ENCODE measurements at places on chromosomes 6 and 20.

- no peak for DNase-seq
Measured at GRCh38 chr20:44410583-44411019, 55.1 kb downstream of the HNF4A start.

DNA sequence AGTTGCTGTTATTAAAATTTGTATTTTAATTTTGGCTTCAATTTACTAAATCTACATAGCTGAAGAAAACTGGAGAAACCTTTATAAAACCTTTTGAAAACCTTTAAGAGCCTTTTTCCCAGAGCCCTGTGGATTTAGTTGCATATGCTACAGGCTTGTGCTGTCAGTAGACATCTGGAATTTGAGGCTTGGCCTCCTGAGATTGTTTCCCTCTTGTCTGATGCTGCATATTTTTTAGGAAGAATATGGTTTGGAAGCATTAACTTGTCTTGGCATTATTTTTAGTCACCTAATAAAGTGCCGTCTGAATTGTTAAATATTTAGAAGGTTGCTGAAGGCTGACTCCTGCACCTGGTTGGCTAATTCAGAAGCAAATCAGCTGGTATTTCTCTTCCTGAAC lies 369.4 kb downstream of the UTRN start:
- no peak for DNase-seq

DNA sequence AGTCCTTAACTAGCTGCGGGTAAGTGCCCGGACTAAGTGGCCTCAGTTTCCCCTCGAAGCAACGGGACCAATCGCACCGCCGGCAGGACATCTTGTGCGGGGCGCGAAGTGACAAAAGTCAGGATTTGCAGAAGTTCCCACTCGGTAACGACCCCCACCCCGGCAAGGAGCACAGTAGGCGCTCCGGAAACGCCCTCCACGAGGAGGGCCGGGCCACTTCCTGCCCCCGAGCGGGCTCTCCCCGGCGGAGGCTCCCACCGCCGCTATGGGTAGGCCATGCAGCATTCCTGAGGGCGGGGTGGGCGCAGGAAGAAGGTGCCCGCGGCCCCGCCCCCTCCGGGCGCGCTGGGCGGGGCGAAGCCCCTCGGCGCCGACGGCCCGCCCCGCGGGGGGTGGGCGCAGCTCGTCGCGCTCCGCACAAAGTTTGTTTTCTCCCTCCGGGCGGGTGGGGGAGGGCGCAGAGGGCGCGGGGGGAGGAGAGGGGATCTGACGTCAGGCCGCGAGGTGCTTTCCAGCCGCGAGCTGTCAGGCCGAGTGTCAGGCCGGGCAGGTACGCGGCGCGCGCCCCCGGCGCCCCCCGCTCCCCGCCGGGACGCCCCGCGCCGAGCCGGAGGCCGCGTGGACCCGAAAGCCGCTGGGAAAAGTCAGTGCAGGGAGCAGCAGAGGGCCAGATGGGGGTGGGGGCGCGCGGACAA lies at the start of gene TGIF2:
TGIF2 (plus strand) TSS at position 495 of the 695 bp plus-strand sequence. CDS start 5,178 bp downstream, outside the sequence.
- peak; percentile 80 for DNase-seq

DNA sequence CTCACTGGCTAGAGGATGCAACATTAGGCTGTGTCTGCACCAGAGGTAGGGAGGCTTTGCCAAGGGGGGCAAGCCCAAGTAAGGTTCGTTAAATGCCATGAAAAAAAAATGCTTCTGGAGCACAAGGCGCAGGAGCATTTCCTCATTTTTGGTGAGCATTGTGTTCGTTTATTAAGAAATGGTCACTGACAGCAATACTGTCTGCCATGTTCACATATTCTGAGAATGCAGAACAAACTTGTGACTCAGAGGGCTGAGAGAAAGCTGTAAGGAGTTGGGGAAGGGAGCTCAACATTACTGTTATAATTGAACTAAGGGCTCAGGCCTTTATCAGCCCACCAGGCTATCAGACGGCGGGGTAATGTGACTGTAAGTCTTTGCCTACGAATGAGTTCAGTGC lies 465.4 kb upstream of the BTBD3 start:
- no peak for DNase-seq

DNA sequence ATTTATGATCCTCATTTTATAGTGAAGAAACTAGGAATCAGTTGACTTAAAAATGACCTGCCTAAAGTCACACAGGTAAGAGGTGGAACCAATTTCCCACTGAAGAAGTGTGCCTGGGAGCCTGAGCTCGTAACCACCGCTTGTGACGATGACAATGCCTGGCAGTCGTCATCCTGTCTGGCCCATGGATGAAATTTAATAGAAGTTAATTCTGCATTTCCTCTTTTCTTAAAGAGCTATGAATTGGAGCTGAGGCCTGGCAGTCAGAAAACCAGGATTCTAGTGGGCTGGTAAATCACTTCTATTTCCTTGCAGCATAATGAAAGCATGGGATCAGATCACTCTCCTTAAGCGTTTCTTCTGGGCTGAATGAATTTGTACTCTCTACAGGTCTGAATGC lies 200.0 kb upstream of the SGK1 start:
- no peak for DNase-seq

- no peak for DNase-seq
Measured at GRCh38 chr6:117592983-117593759, 9.1 kb downstream of the GOPC start.

DNA sequence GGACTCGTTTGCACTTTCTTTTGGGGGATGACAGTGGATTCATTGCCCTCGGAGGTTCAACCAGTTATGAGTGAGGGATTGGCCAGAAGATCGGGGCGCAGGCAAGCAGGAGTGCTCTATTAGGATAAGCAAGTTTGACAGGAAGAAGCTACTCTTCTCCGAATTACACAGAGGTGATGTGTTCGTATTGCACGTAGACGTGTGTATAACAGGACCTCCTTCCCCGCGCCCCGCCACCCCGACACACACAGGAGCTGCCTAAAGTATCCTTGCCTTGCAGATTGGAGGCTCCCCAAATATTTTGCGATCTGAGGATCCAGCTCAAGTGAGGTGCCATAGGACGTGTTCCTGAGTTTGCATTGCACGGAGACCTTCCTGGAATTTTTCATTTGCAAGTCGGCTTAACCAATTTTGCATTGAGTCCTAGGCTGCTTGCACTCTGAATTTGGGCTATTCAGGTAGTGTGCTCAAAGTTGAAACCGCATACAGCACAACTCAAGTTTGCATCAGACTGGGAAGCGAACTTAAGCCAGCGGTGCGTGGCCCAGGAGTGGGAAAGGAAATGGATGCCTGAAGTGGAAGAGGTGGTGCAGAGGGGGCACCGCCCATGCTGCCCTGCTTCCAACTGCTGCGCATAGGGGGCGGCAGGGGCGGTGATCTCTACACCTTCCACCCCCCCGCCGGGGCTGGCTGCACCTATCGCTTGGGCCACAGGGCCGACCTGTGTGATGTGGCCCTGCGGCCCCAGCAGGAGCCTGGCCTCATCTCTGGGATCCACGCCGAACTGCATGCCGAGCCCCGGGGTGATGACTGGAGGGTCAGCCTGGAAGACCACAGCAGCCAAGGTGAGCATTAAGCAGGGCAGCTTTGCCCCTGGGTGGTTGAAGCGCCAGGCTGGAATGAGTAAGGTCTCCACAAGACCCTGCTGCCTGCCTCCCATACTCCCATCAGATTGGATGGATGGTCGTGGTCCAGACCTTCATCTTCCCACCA lies 770 bp downstream of the TCF19 start:
- DNase-seq, result no peak

GRCh38 chr6:166664135-166664534 lies 37.1 kb upstream of the RPS6KA2 start:
- no peak for DNase-seq

DNA sequence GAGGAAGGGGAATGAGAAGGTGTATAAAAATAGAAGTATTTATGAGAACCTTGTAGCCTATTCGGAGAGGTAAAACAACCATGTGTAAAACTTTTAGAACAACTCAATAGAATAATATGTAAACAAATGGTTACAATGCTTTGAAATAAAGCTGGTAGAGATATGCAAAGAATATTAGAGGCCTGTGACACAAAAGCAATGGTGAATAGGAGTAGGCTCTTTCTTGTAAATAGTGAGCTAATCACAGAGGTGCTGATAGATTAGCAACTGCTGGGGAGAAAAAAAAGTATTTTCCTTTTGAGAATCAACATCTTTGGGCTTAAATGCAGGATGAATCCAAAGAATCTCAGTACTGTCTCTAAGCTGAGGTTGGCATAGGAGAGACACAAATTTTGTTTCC lies 7.0 kb downstream of the TMEM200A start:
- DNase-seq, result no peak

GRCh38 chr6:160007611-160008010 lies 38.7 kb downstream of the IGF2R start:
- DNase-seq, result no peak

GRCh38 chr6:103105686-103106085 lies 1712.2 kb downstream of the GRIK2 start:
- DNase-seq, result no peak

DNA sequence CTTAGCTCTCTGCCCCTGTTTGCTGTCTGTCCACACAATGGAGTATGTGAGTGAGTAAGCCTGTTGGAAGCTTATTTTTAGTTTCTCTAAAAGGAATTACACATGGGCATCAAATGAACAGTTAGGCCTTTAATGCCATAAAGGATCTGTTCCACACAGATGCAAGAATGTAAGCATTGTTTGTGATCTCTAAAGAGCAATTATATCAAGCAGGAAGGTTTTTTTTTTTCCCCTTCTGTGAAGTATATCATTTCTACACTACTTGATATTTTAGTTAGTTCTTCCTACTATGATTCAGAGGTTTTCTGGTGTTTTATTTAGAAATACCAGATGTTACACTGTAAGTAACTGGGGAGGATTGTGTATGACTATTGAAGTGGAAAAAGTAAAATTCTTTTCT lies 627.5 kb downstream of the COL12A1 start:
- DNase-seq, result no peak

DNA sequence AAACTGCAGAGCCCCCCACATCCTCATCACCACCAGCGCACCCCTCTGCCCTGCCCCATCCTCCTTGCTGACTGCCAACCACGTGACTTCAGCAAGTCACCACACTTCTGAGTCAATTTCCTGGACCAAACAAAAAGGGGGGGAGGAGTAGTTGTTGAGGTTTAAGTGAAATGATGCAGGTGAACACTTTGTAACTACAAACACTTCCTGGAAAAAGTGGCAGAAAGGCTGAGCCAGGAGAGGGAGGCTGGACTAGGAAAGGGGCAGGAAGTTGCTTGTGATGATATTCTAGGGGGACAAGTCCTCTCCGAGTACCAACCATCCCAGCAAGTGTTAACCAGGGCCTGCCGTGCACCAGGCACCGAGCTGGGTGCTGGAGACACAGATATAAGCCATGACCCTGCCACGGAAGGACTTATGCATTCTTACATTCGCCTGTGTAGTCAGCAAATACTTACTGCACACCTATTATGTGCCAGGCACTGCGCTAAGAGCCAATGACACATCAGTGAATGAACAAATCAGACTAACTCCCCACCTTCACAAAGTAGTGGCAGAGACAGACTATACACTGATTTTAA lies 67.3 kb downstream of the PREX1 start:
- DNase-seq, result no peak

DNA sequence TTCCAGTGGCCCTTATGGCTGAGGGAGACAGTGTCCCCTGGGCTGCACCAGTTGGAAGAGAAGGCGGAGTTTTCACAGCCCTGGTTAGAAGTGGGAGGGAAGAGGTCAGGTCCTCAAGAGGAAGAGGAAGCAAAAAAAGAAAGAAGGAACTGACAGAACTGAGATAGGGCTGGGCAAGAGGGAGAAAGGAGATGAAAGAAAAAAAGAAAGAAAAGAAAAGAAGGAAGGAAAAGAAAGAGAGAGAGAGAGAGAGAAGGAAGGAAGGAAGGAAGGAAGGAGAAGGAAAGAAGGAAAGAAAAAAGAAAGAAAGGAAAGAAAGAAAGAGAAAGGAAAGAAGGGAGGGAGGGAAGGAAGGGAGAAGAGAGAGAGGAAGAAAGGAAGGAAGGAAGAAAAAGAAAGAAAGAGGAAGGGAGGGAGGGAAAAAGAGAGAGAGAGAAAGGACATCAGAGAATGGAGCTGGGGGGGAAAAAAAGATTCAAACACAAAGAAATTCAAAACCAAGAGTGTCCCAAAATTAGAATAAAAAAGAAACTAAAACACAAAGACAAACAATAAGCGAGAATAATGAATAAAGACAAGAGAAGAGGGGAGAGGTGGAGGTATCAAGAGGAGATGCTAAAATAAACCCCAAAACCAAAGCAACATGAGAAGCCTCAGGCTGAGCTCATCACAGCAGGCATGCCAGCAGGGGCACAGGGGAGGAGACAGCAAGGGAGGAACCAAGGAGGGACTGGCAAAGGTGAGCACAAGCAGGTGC lies 5.3 kb upstream of the FUCA2 start:
- DNase-seq, result no peak

GRCh38 chr6:17336425-17336824 lies 55.3 kb downstream of the RBM24 start:
- DNase-seq, result no peak

- DNase-seq, result no peak
Measured at GRCh38 chr20:20487811-20488210, 119.9 kb downstream of the INSM1 start.

GRCh38 chr6:126721581-126722160 lies 381.8 kb downstream of the CENPW start:
- no peak for DNase-seq

DNA sequence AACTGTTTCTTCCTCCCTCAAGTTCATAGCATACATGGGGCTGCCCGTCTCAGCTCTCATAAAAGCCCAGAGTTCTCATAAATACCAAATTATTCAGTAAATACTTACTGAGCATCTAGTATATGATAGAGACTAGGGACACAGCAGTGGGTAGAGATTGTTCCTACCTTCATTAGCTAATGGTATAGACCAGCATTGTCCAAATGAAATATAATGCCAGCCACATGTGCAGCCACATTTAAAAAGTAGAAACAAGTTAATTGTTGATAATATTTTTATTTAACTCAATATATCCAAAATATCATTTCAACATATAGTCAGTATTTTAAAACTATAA lies 1.2 kb downstream of the TTLL9 start:
- DNase-seq, result no peak

DNA sequence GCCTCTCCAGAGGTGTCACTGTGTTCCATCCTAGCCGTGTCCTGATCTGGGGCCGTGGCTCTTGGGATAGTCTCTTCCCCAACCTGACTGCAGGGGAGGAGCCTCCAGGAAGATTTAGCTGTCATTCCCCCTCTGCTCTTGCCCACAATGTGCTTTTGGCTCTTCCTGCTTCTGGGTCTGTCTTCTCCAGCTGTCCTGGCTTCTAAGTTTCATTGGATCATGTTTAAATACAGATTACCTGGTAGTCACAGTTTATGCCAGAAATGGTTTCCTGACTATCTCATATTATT lies 139.1 kb downstream of the ZDHHC14 start:
- DNase-seq, result no peak

DNA sequence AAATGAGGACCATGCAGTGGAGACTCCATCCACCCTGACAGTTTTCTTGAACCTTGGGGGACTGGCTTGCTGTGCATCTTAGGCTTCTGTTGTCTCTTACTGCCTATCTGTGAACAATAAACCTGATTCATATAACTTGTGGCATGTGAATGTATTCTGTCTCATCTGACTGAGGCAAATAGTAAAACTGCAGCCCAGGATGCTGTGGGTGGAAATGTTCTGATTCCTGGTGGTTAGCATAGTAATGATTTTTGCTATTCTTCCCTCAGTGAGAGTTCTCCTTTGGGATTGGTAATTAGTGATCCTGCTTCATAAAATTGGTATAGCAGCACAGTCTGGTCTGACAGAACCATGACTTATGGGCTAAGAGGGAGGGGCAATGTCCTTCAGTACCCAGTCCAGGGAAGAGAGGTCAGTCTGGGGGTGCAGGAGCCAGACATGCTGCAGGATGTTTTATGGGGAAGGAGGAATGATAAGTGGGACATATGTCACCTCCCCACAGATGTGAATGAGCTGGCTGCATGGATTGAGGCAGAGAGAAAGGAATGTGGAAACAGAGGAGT lies 147.1 kb downstream of the OR2B2 start:
- DNase-seq, result no peak

GRCh38 chr20:24418731-24419130 lies 50.7 kb upstream of the SYNDIG1 start:
- no peak for DNase-seq

- no peak for DNase-seq
Measured at GRCh38 chr6:161439093-161439492, 165.2 kb upstream of the AGPAT4 start.

Measured in stimulated activated CD4-positive, alpha-beta T cell treated with anti-CD3 and anti-CD28 coated beads, Interleukin-1b, Interleukin-23, amount 100 ng/mL, for 24 hours (primary cell).